Activated T-cell treated with anti-CD3 and anti-CD28 coated beads, Interleukin-2, amount 50 U/mL, for 48 hours (primary cell): ENCODE measurements at places on chromosomes 1 and 21.

GRCh38 chr1:49028396-49028795, 251.7 kb upstream of the BEND5 start:
- DNase-seq, result no peak

DNA sequence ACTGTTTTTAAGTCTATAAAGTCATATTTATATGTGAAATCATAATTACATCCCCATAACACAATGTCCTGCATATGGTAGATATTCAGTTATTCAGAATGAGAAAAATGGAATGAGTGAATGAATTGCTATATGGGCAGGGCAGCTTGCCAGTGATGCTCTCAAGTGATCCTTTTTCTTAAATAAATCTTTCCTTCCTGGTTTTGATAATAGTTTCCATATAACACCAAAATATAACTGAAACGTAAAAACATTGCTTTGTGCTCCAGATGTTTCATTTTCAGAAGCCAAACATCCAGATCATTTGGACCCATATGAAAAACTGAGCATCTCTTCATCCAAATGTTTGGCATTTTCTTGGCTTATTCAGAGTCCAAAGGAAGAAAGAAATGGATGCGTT, 30.2 kb upstream of the RGS8 start:
- no peak for DNase-seq

- DNase-seq, result no peak
These were observed 922 bp downstream of the PEX11B start for GRCh38 chr1:145917595-145917994.

DNA sequence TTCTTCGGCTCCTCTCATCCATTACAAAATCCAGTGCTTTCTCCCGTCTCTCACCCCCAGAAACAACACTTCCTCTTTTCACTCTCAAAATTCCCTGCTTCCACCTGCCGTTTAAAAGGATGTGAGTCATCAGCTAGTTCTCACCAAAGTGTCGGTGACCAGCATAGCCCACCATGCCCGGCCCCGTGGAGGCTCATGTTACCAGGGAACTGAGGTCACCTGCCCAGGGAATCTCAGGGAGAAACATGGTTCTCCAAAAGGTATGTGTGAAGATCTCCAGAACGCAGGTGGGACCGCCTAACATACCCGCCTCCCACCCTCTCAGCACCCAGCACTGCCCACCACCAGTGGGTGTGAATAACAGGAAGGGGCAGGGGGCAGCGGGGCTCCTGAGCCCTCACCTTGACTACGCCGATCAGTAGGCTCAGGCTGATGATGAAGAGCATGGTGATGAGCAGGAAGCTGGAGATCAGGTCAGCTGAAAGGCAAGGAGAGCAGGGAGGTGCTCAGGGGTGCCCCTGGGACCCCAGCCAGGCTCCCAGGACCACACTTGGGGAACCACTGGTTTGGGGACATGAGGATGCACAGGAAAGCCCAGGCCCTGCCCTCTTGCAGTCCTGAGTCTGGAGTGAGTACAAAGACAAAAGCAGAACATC, 16.2 kb downstream of the LAPTM5 start:
- no peak for DNase-seq

DNA sequence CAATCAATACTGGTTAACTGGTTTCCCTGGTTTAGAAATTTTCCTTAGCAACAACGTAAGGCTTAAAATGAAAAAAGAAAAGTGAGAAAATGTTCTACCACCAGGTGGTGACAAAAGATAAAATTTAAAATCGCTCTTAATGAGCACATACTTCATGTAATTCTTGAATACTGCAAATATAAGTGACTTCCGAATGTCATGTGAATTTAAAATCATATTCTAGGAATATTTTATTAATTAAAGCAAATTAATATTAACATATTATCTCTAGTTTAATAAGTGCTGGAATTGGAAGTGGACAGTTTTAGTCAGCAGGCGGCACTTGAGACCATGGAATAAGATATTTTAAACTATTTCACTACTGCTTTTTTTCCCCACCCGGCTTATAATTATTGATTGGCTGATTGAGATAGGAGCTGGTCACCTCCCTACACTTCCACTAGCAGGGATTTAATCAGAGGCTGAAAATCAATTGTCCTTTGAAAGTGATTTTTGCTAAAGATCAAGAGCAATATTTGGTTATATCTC, 5.0 kb upstream of the ADAMTS1 start:
- no peak for DNase-seq

- DNase-seq, result no peak
These were observed 75.9 kb upstream of the SMYD2 start for GRCh38 chr1:214205053-214205452.

DNA sequence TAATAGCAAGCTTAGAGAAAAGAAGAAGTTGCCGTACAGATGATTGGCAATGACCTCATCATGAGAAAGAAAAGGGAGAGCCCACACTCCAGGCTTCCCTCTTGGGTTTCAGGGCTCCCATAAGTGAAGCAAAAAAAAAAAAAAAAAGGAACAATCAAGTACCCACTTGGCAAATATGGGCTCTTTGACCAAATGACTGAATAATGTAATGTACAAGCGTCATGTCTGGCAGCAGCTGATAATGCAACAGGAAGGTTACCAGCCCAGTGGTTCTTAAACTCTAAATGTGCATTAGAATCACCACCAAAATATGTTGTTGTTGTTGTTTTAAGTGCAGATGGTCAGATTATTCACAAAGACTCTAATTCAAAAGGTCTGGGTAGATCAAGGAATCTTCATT, 13.5 kb downstream of the TNFSF4 start:
- DNase-seq, result no peak

- no peak for DNase-seq
These were observed 11.1 kb downstream of the RCAN3 start for GRCh38 chr1:24513706-24514105.

DNA sequence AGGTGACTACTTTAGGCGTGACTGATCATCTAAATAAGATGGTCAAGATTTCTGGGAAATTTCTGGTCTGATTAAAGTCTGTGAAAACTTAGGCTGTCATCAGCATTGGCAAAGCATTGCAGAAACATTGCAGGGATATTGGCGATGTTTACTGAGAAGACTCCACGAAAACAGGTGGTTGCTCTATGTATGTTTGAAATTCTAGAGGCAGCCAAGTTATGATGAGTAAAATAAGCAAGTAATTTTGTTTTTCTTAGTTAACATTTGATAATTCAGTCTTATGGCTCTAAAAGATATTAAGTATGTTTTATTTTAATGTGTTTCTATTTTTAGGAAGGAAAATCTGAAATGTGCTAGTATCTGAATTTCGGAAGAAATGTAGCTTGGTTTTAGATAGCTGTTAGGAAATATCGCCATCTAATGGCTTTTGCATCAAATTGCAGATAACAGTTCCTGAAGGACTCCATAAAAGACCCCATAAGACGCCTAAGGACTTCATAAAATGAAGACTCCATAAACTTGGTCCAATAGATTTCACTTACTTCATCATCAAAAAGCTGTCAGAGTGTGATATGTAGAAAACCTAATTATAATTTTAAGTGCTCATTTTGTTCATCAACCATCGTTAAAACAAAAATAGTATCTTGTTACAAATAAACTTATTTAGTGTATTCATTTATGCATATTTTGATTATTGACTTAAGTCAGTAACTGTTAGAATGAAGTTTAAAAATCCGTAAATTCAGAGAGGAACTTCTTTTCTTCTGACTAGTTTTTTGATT, 344.6 kb downstream of the RYR2 start:
- DNase-seq, result no peak

DNA sequence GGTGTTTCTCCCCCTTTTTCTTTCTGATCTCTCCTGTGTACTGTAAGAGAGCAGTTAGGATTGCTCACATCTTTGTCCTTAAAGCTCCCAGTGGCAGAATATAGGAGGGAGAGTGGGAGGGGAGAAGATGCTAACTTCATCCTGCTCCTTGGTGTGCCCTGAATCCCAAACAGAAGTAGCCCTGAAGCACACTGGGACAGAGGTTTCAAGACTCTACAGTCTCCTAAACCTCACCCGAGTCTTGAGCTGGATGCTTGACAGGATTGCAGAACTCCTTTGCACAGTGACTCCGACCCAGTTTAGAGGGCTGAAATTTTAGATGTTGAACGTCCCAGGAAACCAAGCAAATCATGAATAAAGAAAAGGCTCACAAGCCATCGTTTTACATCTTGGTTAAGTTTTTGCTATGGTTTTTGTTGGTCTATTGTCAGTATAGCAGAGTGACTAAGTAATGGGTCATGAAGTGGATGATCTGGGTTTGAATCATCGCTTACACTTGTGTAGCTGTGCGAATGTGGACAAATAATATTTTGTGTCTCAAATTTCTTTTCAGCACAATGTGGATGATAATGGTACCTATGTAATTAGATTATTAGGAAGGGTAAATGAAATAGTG, 37.5 kb downstream of the XCL2 start:
- DNase-seq, result no peak

- no peak for DNase-seq
These were observed 72.5 kb downstream of the DPT start for GRCh38 chr1:168656485-168656884.

DNA sequence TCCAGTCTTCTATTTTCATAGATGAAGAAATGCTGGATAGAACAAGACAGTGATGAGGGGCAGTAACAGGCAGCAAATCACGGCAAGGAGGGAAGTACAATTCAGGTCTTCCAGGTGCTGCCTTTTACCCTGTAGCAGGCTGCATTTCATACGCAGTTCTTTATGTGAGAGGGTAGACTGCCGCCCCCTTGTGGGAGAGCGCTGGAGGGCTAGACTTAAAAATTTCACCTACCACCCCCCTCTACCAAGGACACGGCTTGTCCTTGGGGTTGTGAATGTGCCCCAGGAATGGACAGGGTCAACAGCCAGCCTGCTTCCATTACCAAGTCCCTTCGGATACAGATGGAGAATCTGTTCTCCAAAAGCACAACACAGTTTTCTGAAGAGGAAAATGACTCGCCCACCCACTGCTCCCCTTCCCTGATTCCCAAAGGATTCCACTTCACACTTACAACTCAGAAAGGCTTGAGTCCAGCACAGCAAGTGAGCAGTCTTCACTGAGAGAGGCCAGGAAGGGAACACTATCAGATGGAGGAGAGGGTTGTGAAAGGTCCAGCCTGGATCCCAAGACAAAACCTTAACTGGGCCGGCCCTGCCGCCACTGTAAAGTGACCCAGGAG, 7.4 kb downstream of the WDR77 start:
- peak; percentile 67 for DNase-seq

DNA sequence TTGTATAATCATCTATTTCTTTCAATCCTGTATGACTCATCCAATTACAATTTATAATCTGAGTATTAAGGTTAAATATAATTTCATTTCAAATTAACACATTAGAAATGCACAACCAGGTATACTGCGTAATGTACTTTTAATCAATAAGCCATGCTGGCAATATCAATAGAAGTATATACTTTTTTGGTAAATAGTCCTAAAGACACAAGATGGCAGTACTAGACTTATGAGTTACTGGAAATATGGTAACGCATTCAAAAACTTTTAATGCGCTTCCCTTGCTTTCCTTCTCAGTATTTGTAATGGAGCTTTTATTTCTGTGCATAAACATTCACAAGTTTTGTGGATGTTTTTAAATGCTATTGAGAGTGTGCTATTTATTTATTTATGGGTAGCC, 1162.0 kb upstream of the TMPRSS15 start:
- no peak for DNase-seq

DNA sequence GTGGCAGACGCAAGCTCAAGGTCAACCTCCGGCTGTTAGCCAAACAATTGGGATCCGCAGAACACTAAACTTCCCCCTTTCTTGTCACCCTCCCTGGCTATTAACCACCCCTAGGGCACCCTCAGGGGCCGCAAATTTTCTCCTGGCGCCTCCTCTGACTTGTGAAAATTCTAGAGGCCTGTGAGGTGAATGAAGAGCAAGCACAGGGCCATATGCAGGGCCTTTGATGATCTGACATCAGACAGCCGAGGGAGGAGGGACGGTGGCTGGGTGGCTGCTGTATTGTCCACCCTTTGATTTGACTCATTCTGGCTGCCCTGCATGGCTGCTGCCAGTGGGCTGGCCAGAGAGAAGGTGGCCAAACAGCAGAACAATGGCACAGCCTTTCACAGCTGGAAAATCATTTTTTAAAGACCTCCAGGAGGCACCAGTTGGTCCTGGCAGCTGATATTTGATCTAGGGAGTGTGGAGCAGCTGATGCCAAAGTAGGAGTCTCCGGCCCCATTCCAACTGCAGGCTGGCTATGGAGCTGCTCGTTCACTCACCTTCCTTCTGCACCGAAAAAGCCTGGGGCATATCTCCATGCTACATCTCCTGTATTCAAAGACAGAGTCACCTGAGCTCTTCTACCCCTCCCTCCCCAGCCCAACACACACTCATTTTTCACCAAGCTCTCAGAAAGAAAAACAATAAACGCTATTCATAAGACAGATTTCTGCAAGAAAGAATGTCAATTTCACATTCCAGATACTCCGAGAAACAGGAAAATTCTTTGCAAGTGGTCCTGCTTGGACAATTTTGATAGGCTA, 44.9 kb upstream of the BARHL2 start:
- no peak for DNase-seq
